ENCODE measurements at places on chromosomes 6 and 20.

- no peak for DNase-seq
Observed at GRCh38 chr6:134911547-134911946, 38.4 kb downstream of the ALDH8A1 start.

GRCh38 chr6:1437553-1438406 lies 48.4 kb downstream of the FOXF2 start:
- no peak for DNase-seq

- DNase-seq = no peak
Observed at GRCh38 chr6:87277123-87277522, 45.3 kb upstream of the SMIM8 start.

- DNase-seq = no peak
Observed at GRCh38 chr6:50927800-50928199, 109.1 kb downstream of the TFAP2B start.

DNA sequence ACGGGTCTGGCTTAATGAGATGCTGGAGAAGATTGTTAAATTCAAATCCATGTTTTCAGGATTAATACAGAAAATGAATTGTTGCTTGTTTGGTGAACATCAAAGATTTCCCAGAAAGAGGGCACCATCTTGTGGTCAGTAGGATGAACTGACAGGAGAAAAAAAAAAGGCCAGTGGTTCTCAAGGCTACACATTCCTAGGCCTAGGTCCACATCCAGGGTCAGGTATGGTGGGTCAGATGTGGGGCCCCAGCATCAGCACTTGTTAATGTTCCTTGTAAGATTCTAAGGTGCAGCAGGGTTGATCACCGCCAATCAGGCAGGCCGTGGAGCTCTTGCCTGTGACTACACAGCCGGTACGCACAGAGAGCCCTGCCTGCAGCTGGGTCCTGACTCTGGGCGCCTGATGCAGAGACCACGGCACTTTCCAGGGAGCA lies 34.0 kb upstream of the FOXO3 start:
- DNase-seq = no peak

DNA sequence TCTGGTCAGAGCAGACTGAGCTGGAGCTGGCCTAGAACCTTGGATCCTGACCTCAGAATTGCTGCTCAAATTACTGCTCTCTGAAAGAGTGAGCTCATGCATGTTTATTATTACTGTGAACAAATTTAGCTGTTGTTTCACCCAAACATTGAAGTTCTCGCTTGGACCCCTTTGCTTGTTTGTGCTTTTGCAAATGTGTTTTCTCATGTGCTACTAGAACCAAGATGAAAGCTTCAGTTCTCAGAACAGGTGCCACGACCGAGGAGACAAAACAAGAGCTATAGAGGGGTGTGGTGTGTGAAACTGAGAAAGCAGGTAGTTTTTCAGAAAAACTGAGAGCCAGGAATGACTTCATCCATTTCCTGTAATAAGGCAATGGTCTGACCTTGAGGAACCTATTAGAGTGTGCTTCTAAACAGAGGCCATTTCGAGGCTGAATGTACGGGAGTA lies 50.0 kb upstream of the ESR1 start:
- DNase-seq = no peak

DNA sequence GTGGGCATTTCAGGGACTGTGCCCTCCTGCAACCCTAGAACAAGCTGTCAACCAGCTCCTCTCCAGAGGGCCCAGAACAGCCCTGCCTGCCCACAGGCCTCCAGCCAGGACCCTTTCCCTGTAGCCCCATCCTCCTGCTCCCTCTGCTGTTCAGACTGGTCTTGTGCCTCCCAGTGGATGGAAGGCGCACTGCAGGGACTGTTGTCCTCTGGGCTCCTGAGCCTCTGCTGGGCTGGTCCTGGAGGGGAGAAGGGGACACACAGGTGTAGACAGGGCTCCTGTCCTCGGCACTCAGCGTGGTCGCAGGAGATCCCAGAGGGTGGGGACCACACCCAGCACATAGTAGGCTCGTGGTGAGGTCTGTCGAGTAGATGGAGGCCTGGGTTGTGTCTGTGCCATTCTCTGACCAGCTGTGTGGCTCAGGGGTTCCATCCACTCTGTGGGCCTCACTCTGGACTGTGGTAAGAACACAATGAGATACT lies 11.5 kb downstream of the ITPR3 start:
- DNase-seq = no peak

DNA sequence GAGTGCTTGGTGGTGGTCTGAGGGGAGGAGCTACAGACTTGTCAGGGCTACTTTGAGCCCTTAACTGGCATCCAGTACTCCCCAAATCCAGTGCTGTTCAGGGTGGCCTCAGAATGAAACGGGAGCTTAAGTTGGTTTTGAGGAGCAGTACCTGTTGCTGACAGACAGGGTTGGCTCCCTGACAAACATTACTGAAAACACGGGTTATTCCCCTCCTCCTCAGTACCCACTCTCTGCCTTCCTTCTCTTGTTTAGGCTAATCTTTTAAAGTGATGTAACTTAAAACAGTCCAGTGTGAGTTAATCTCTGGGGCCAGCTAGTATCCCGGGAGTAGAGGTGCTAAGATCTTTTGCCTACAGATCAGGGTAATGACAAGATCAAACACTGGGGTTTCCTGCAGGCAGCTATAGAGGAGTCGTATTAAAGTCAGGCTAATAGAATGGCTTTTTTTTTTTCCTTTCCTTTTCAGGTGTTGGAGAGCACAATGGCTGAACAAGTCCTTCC lies 3.7 kb downstream of the TNFAIP3 start:
- no peak for DNase-seq

- no peak for DNase-seq
Observed at GRCh38 chr20:41192575-41192974, 55.2 kb downstream of the PLCG1 start.

- peak; percentile 29 for DNase-seq
Observed at GRCh38 chr6:142697922-142698321, 247.1 kb downstream of the HIVEP2 start.

Measured in posterior cingulate gyrus (tissue), 11 donors.